Smooth muscle cell of the brain vasculature (primary cell): ENCODE measurements at places on chromosomes 3 and 15.
A peak's percentile ranks its signal among the peaks of the same experiment; 100 is the strongest.

DNA sequence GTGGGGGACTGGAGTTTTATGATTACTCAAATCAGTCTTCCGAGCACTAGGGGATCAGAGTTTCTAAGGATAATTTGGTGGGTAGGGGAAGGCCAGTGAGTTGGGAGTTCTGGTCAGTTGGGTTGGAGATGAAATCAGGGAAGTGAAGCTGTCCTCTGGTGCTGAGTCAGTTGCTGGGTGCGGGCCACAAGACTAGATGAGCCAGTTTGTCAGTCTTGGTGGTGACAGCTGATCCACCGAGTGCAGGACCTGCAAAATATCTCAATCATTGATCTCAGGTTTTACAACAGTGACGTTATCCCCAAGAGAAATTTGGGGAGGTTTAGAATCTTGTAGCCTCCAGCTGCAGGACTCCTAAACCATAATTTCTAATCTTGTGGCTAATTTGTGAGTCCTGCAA is 249.4 kb downstream of the FAM43A start:
- DNase-seq = no peak

DNA sequence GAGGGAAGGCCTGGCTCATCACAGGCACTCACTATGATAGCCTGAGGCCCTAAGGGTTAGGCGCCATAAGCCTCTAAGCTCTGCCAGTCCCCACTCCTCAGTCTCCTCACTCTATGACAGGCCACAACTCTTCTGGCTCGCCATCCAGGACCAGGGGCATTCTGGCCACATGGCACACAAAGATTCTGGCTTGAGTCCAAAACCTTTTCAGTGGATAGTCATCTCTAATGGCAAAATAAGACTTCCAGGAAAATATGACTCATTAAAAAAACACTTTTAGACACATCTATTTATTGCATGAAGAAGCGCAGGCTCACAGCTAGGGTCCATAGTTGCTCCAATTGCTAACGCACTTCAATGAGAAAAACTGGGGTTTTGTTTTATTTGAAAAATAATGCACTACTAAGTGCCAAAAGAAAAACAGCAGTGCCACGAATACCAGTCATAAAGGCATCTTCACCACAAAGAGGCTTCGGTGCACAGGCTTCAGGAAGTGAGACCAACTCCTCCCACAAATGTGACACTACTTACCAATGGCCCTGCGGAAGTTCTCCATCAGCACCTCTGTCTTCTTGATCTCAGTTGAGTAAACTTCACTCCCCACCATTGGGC is 11.1 kb downstream of the RUVBL1 start:
- DNase-seq = peak; percentile 79

DNA sequence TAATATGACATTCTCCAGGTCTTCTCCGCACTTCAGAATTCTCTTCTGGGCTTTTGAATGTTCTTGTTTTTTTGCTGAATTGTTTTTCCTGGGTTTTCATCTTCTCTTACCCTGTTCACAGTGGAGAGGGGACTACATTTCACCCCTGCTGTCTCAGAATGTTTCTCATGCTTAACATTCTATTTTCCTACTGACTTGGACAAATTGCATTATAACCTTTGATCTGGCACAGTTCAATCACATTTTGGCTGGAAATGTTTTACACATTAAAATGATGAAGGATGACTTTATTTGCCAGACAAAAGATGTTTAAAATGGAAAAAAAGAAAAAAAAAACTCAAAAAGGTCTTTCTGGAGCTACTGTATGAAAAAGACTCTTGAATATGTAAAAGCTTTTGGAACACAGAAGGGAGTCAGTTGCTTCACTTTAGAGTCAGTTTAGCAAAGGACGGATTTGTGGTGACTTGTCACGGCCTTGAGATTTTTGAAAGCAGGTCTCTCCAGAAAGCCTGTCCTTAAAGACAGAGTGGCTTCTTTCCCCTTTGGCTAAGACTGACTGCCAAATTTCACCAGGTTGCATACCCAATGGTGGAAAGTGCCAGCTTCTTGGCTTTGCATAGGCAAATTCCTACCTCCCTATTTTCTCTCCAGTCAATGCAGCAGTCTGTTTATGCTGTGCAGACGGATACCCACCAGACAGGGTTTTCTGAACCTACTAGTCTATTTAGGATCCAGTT is 401.0 kb upstream of the TBL1XR1 start:
- no peak for DNase-seq

DNA sequence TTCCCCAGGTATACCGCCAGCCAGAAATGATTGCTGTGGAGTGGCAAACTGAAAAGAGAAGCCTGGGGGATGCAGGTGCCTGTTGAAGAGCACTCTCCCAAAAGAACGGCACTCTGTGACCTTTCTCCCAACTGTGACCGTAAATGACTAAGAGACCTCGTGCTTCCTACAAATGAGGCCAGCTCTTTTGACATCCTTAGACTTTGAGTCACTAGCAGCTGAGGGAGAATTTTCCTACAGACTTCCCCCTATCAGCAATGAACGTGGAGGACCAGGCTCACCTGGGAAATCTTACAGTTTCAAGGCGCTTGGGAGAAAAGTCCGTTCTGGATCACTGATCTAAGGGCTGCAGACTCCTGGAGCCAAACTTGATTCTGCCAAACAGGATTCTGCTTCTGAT is 8.6 kb downstream of the AQP9 start:
- DNase-seq = no peak

GRCh38 chr15:99282121-99282520 is 30.8 kb downstream of the LRRC28 start:
- no peak for DNase-seq

DNA sequence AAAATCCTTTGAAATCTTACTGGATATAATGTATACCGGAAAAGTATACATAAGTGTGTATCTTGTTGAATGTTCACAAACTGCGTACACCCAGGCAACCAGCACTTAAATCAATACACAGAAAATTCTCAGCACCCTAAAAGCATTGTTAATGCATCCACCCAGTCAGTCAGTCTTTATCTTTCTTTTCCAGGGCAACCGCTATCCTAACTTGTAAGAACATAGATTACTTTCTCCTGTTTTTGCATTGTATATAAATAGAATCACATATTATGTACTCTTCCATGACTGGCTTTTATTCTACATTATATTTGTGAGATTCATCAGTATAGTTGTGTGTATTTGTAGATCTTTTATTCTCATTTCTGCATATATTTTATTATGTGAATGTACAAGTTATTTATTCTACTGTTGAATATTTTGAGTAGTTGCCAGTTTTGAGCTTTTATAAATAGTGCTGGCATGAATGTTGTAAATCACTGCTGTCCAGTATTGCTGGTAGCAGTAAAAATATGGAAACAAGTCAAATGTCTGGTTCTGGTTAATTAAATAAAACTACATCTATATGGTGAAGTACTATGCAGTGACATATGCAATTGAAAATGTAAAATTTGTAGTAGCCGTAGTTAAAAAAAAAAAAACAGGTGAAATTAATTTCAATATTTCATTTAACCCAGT is 62.1 kb downstream of the PDCD6IP start:
- DNase-seq = no peak

GRCh38 chr15:57865294-57865693 is 158.8 kb downstream of the POLR2M start:
- no peak for DNase-seq

- DNase-seq = peak; percentile 75
Measured at GRCh38 chr15:69058830-69059556, 44.5 kb downstream of the NOX5 start.

DNA sequence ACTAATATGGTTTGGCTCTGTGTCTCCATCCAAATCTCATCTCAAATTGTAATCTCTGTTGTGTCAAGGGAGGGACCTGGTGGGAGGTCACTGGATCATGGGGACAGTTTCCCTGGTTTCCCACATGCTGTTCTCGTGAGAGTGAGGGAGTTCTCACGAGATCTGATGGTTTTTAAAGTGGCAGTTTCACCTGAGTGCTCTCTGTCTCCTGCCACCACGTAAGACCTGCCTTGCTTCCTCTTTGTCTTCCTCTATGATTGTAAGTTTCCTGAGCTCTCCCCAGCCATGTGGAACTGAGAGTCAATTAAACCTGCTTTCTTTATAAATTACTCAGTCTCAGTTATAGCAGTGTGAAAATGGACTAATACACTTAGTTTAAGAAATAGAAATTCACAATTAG is 228.9 kb downstream of the CD47 start:
- DNase-seq = no peak

GRCh38 chr15:28182216-28182615 is 83.1 kb upstream of the OCA2 start:
- DNase-seq = no peak

- DNase-seq = no peak
Measured at GRCh38 chr3:74643636-74644035, 29.2 kb upstream of the CNTN3 start.

DNA sequence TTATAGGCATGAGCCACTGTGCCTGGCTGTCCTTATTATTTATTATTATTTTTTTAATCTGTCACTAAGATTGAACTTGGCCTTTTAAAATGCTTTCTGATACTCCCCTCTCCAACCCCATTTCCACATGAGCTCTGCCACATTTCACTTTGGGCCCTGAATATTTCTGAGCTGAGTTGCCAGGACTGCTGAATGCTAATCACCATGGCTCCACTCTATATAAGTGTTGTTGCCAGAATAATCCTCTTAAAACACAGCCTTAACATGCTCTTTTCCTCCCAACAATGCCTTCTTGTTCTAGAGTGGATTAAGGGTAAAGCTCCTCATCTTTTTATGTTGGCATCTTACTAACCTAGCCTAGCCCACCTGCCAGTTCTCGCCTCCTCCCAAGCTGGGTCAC is 124.4 kb downstream of the PDZRN3 start:
- no peak for DNase-seq

GRCh38 chr15:73787621-73788020 is 34.5 kb upstream of the INSYN1 start:
- DNase-seq = no peak

DNA sequence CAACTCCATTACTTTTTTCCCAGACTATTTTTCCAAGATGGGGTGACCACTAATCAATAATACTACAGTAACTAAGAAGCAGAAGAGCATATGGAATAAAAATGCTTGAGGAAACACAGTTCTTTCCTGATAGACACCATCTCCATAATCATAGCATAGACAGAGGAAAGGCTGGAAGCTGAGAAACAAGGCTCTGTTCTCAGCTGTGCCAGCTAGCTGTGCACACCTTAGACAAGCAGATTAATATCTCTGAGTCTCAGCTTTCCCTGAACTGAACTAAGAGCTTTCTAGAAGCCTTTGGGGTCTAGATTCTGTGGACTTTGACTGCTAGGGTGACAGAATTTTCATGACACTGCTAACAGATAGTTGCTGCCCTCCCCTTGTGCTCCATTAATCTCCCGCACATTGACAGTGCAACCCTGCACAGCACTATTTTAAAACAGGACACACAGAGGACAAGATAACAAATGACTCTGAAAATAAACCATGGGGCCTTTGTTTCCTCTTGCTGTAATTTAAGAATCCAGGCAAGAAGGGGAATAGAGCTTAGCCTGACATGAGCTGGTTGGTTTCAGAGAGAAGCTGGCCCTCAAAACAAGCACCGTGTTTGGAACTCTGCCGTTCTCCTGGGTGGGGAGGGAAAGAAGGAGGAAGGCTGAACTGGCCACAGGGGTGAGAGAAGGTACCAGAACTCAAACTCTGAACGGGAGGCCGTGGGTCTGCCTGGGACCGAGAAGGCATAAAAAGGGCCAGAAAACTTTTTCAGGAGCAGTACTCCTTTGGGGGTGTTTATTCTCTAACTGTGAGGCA is 67.4 kb downstream of the ATP13A5 start:
- DNase-seq = no peak

- no peak for DNase-seq
Measured at GRCh38 chr15:39873978-39874377, 46.1 kb downstream of the GPR176 start.

- no peak for DNase-seq
Measured at GRCh38 chr3:112974894-112975293, at the start of gene CD200R1. Gene CD200R1, minus strand, starts transcription at chr3:112975103. Its CDS starts 246 bp downstream, at chr3:112974857.

GRCh38 chr3:88986834-88987233 is 120.6 kb upstream of the EPHA3 start:
- no peak for DNase-seq

- no peak for DNase-seq
Measured at GRCh38 chr3:138456961-138457862, 22.8 kb downstream of the ESYT3 start.

DNA sequence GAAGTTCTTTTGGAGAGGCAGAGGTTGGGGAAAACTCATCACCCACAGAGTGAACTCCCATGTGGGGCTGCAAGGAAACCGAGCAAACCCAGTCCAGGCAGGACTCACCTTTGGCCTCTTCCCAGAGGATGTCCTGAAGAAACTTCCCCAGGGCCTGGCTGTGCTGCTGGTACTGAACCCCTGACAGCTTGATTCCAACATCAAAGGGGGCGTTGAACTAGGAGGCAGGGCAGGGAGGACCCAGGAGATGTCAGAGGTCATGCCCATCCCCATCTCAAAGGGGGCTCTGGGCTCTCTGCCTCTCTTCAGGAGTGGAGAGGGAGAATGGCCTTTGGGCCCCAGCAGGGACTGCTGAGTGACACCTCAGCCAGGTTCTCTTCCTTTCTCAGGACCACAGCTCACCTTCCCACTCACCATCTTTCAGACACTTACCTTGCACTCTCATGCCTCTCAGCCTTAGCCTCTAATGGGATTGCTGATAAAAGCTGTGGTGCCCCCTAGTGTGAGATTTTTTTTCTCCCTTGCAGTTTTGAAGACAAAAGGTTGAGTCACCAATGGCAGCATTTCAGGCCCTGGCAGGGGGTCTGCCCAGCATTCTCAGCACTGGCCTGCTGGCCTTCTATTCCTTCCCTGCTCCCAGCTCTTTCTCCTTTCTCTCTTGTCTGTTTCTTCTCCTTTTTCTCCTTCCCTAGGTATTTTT is 6.0 kb downstream of the GHRL start:
- DNase-seq = peak; percentile 82
